ENCODE measurements at places on chromosomes 1 and 21.

DNA sequence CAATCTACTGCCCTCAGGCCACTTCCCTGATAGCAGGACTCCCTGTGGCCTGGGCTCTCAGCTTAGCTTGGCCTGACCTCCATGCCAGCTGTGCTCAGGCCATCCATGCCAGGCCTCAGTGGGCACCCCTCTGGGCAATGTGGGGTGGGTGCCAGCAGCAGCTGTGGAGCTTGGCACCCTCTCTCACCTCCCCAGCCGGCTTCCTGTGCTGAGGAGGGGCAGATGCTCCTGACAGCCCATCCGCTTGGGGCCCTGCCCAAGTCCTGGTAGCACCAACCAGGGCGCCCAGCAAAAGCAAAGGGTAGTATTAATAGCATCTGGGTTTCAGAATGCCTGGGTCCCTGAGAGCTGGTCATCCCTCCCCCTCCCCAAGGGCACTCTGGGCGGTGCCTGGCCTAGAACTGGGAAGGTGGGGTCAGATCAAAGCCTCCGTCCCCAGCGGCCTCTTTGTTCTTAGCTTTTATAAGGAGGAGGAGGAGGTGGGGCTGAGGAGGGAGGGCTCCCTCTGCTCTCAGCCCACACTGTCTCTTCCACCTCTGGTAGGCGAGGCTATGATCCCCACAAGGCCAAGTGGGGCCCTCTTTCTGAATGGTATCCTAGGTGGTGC lies 6.1 kb downstream of the EFNA4 start:
- no peaks in the 10 kb centered on the region for H3K27me3 ChIP-seq
- DNase-seq: no peak
- no peaks in the 10 kb centered on the region for H3K36me3 ChIP-seq

DNA sequence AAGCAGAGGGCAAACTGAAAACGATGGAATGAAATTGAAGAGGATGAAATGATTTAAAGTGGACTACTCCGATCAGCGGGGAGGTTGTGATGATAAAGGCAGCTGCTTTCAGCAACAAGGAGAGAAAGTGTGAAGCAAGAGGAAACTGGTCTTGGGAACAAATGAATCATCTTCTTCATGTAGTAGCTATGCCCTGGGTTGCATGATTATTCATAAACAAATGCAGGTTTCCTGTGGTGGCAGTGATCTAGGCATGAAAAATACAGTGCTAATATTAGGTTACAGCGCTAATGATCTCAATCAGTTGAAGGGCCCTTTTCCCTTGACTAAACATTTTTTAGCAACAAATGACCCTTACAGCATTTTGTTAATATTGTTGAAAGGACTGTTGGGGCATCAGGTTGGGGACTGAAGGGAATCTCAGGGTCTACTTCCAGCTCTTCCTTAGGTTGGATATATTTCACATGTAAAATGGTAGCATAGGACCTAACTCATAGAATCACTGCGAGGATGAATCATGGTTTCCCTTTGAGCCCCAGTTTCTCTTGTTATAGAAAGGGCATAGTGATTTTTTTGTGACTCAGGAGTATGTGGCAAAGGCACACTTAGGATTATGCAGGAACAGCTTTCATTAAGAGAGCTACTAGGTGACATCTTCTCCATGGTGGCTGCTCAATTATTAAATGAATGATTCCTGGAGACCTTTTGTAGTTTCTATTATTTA lies 1.9 kb upstream of the ZFYVE9 start:
- DNase-seq: no peak
- no peaks in the 10 kb centered on the region for H3K36me3 ChIP-seq
- H3K4me3 ChIP-seq: no peak overlapping the region
- H3K4me1 ChIP-seq: peaks cover 13% of the 10 kb centered on the region
- H3K27ac ChIP-seq: no peak overlapping the region

GRCh38 chr21:35796844-35797243 lies 263.5 kb downstream of the SETD4 start:
- H3K27me3 ChIP-seq: no peaks in the 10 kb centered on the region
- no peak overlapping the region for H3K27ac ChIP-seq
- no peaks in the 10 kb centered on the region for H3K36me3 ChIP-seq
- H3K4me3 ChIP-seq: no peak overlapping the region
- DNase-seq: no peak

DNA sequence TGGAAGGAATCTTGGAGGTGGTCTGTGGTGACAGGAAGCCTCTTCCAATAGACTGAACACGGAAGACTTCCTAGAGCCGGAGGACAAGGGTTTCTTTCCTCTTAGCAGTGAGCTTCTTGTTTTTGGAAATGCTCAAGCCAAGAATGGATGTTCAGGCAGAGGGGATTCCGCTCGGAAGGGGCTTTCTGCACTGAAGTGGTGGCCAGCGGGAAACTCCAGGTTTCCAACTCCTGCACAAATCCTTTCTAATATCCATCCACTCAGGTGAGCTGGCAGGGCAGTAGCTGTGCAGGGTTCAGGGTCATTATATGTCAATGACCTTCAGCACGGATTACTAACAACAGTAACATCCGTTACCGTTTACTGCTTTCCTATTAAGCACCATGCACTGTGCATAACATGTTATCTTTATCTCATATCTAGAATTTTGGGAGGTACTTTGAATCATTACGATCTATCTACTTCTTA lies 573 bp upstream of the CPT2 start:
- no peaks in the 10 kb centered on the region for H3K36me3 ChIP-seq
- H3K27ac ChIP-seq: peak overlapping the region; percentile 99
- no peak for DNase-seq
- no peaks in the 10 kb centered on the region for H3K4me1 ChIP-seq
- peak overlapping the region; percentile 91 for H3K4me3 ChIP-seq
- H3K27me3 ChIP-seq: no peaks in the 10 kb centered on the region

GRCh38 chr1:153932156-153933131 lies 9.7 kb upstream of the GATAD2B start:
- H3K27ac ChIP-seq: no peak overlapping the region
- no peak for DNase-seq
- no peak overlapping the region for H3K4me3 ChIP-seq

DNA sequence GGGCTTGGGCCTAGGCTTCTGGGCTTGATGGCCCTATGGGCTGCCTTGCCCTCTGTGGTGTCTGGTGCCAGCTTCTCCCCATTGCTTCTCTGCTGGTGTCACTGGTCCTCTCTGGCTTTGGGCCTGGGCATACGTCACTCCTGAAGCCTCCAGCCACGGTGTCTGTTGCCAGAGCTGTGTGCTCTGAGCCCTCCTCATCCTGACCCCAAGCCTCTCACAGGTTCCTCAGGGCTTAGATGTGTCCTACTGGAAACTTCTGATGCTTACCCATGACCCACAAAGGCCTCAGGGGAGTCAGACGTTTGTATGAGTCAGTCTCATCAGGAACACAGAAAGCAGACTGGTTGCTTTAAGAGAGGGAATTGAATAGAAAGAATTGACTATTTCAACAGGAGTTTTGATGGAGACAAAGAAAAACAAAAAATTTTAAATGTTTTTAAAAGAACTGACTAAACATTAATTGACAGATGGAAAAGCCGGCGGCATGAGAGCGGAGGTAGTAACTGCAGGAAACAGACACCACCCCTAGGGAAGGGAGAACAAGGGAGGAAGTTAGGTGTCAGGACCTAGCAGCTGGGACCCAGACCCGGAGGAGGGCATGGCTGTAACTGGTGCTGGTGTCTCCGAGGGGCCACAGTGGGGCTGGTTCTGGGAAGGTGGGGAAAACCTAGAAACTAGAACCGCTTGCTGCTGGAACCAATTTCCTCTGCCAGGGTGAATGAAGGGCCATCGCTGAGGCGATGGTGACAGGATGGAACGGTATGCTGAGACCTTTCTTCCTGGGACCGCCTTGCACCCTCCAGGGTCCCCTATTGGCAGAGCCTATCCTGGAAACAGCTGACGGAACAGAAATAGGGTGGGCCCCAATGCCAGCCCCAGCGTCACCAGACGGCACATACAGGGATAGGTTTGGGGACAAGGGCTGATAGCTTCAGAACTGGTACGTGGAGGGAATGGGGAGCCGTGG lies 40.0 kb upstream of the CITED4 start:
- peaks cover 36% of the 10 kb centered on the region for H3K4me1 ChIP-seq
- H3K36me3 ChIP-seq: no peaks in the 10 kb centered on the region
- no peak overlapping the region for H3K4me3 ChIP-seq
- no peaks in the 10 kb centered on the region for H3K27me3 ChIP-seq
- H3K27ac ChIP-seq: peak overlapping the region; percentile 53

DNA sequence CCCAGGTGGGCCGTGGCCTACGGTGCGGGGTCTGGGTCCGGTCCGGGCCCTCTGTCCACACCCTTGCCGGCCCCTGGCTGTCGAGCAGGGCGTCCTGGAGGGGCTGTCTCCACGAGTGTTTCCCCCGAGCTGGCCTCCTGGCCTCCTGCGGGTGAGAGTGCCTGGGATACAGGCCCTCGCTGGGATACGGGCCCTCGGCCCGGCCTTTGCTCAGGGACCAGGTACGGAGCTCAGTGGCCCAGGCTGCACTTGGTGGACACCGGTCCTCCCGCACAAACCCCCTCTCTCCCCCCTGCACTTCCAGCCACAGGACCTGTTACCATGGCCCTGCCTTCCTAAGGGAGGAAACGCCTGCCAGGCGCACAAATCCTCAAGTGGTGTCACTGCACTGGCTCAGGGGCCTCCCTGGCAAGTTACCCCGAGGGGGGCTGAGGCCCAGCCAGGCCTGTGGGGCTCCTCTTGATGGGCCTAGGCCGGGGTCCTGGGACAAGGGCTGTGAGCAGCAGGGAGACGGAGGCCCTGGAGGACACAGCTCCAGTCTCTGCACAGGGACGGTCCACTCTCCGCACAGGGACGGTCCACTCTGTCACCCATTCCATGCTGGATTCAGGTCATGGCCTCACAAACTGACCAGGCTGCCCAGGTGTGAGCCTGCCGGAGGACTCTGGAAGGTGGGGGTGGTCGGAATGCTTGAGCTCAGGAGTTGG lies 18.2 kb upstream of the RNF223 start:
- H3K27ac ChIP-seq: no peak overlapping the region
- H3K36me3 ChIP-seq: no peaks in the 10 kb centered on the region
- no peaks in the 10 kb centered on the region for H3K27me3 ChIP-seq
- peak; percentile 47 for DNase-seq
- no peak overlapping the region for H3K4me3 ChIP-seq

DNA sequence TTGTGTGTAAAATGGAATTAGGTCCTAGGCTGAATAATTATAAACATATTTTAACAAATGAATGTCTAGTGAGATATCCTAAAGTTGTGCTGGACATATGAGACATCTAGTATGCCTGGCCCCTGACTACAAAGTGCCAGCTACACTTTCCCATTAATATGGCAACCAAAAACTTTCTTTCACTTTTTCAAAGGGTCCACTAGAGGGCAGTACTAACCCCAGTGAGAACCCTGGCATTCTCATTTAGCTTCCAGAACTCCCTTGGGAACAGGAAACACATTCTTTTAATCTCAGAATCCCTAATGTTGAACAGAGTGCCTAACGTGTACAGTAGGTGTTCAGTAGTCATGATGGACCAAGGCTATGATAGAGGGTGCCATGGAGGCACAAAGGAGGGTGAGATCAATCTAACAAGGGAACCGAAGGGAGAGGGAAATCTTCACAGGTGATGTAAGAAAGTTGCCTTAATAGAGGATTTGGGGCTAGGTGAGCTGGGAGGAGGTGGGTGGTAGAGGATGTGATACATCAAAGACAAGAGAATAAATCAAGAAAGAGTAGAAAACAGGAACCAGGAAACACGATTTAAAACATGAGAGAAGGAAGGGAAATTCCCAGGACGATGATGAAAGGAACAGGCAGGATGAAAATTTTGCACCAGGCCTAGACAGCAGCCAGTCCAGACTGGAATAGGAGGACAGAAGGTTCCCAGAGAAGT lies 41.6 kb downstream of the NSL1 start:
- DNase-seq: no peak
- H3K27me3 ChIP-seq: no peaks in the 10 kb centered on the region
- H3K27ac ChIP-seq: no peak overlapping the region
- H3K4me3 ChIP-seq: no peak overlapping the region

- no peaks in the 10 kb centered on the region for H3K27me3 ChIP-seq
- H3K36me3 ChIP-seq: peaks cover 3% of the 10 kb centered on the region
- no peak overlapping the region for H3K4me3 ChIP-seq
- no peak overlapping the region for H3K27ac ChIP-seq
- H3K4me1 ChIP-seq: no peaks in the 10 kb centered on the region
Measured at GRCh38 chr1:95027046-95027445, 45.7 kb downstream of the ALG14 start.

DNA sequence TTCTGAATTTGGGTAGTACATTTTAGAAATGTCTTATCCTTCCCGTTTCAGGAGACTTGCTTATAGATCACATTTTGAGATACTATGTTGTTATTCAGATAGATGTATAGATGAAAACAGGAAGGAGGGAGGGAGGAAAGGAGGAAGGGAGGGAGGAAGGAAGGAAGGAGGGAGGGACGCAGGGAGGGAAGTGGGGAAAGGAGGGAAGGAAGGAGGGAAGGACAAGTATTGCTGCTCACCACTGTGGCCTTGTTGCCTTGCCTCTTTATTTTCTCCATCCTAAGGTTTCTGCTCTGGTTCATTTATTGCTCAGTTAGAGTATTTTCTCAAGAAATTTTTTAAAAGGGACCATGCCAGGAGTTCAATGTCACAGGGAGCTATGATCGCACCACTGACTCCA lies 134.3 kb downstream of the LTN1 start:
- DNase-seq: no peak
- H3K36me3 ChIP-seq: peaks cover 7% of the 10 kb centered on the region
- no peak overlapping the region for H3K4me3 ChIP-seq
- no peak overlapping the region for H3K27ac ChIP-seq

DNA sequence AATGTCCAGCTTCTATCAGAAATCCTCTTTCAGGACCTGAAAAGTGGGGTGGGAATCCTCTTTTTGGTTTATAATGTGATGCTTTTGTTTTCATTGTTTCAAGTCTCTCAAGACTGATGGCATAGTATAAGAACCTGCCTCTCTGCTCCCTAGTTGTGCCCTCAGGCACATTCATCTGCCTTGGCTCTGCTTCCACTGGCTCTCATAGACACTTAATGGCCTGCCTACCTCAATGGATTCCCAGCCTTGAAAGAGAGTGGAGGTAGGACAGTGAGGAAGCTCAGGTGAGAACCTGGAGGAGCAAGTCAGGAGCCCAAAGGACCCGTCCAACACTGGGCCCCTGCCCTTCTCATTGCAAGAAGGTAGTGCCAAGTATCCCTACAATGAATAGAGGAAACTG lies 4.8 kb downstream of the TTLL7 start:
- no peak overlapping the region for H3K4me3 ChIP-seq
- H3K4me1 ChIP-seq: peaks cover 12% of the 10 kb centered on the region
- no peak for DNase-seq
- H3K27ac ChIP-seq: no peak overlapping the region
- no peaks in the 10 kb centered on the region for H3K27me3 ChIP-seq

GRCh38 chr1:56773341-56774066 lies 45.7 kb downstream of the FYB2 start:
- no peak overlapping the region for H3K27ac ChIP-seq
- H3K27me3 ChIP-seq: no peaks in the 10 kb centered on the region
- H3K4me1 ChIP-seq: no peaks in the 10 kb centered on the region
- DNase-seq: no peak
- H3K4me3 ChIP-seq: no peak overlapping the region

- H3K36me3 ChIP-seq: no peaks in the 10 kb centered on the region
- H3K27ac ChIP-seq: no peak overlapping the region
- no peak overlapping the region for H3K4me3 ChIP-seq
- peaks cover 6% of the 10 kb centered on the region for H3K4me1 ChIP-seq
Measured at GRCh38 chr1:206739411-206740076, 31.0 kb upstream of the IL19 start.

GRCh38 chr1:43466403-43466802 lies 12.7 kb upstream of the HYI start:
- H3K27ac ChIP-seq: no peak overlapping the region
- no peak for DNase-seq
- no peaks in the 10 kb centered on the region for H3K36me3 ChIP-seq
- no peaks in the 10 kb centered on the region for H3K27me3 ChIP-seq
- H3K4me3 ChIP-seq: no peak overlapping the region

- no peak for DNase-seq
- H3K4me3 ChIP-seq: no peak overlapping the region
- H3K27ac ChIP-seq: no peak overlapping the region
- H3K4me1 ChIP-seq: no peaks in the 10 kb centered on the region
- no peaks in the 10 kb centered on the region for H3K27me3 ChIP-seq
Measured at GRCh38 chr21:28445141-28445830, 547.4 kb downstream of the LTN1 start.

Data from tibial artery (tissue), 4 donors.